Right ventricle myocardium inferior (tissue), 1 donor: ENCODE measurements at places on chromosomes 1 and 21. TPM values are rescaled to one million over a fixed set of nuclear protein-coding genes. Genes with fewer than 3 reads are reported as not detected.

TSEN15 gene
- total RNA-seq = 26.4 TPM

ORC1 gene
- total RNA-seq = 0.46 TPM

GPR61 gene
- not detected for total RNA-seq

DNA sequence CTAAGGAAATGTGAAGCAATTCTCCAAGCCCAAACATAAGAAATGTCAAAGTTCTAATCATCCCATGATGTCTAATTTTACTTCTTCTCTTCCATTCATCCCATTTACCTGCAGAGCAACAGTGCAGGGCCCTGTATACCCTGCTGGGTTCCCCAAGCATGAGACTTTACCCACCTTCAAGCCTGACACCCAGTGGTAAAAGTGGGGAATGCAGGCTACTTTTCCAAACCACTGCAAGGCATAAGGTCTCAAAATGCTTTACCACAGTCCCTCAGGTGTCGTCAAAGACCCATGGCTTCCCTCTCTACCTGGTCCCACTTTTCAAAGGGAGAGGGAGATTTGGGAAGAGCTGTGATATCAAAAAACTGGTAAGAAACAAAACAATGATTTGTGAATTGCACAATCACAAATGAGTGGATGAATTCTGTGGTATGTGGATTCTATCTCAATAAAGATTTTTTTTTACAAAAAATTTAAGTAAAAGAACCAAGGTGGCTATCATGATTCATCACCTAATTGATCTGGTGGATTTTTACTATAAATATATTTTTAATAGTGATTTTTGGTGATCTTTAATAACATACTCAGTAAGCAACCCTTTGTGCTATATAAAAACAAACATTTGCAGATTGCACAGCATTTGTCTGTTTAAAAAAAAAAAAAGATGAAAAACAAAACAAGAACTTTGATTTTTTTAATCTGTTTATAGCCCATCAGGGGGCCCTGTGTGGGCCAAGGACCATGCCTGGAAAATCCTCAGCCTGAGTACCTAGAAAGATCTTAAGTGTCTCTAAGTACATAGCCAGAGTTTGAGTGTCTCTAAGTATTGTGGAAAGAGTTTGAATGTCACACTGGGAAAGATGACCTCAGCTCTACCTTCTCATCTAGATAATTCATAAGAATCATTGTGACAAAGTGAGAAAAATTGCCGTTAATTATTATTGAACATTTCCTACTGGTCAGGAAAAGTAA lies 73.1 kb upstream of the GJB5 start:
- no peak for DNase-seq

DNA sequence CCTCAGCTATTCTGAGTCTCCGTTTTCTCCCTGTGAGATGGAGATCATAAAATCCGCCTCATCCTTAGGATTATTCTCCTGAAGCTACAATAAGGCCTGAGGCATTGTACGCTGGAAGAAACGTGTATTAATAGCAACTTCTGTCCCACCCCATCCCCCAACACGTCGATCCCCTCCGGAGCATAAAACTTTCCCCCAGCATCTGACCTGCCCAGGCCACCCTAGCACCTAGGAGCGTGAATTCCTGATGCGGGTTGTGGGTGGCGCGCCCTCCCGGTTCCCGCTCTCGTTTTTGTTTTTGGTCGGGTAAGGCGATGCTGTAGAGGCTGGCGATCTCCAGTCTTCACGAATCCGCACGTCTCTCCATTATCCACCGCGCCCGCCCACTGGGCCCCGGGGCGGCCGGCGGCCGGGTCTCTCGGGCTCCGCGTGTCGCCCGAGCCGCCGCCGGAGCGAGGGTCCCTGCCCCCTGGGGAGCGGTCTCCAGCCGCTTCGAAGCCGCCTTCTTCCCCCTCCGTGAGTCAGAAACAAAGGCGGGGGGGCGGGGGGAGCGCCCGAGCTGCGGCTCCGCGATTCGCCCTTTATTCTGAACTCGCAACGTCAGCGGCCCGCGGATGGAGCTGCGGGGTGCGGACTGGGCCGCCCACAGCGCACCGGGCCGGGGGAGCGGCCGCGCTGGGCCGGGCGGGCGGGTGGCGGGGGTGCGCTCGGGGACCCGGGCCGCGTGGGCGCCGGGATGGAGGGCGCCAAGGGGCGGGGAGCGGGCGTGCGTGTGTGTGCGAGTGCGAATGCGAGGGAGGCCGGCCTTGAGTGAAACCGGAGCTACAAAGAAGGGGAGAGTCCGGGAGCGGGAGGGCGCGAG lies at the start of gene PLEKHO1:
PLEKHO1 (plus strand) TSS at position 646 of the 862 bp plus-strand sequence. CDS start 342 bp downstream, outside the sequence.
- DNase-seq = peak; percentile 94

DNA sequence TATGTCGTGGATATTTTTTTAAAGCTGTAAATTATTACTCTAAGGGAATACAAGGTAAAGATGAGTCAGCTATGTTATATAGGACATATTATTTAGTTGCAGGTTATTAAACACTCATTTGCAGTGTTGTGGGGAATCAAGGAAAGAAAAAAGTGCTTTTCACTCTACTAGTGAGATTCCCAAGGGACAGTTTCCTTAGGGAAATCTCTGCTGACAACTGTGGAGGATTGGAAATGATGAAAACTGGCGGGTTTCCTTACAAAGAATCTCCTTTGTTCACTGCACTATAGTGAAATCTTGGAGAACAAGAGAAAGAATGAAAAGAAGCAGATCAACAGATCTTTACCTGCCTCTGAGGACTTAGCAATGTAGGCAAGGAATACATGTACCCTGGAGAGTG lies 24.5 kb upstream of the TRIM45 start:
- DNase-seq = no peak

DNA sequence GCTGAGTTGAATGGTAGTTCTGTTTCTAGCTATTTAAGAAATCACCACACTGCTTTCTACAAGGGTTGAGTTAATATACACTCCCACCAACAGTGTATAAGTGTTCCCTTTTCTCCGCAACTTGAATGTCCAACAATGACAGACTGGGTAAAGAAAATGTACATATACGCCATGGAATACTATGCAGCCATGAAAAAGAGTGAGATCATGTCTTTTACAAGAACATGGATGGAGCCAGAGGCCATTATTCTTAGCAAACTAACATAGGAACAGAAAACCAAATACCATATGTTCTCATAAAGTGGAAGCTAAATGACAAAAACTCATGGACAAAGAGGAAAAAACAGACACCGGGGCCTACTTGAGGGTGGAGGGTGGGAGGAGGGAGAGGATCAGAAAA lies 14.8 kb upstream of the TTLL7 start:
- DNase-seq = no peak

DNA sequence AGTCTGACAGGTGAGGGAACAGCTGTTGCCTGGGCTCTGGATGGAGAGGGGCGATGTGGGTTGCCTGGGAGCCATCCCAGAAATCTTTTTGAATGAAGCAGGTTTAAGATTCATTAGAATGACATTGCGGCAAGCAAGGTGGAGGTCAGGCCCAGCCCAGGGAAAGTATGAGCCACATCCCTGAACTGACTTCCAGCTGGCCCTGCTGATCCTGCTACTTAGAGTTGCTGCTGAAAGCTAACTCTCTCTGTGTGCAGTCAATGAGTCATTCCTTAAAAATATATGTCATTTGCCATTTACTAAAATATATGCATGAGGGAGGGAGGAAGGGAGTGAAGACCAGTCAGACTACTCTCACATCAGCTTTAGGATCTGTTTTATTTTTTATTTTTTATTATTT lies 54.3 kb upstream of the RAB3GAP2 start:
- no peak for DNase-seq

GRCh38 chr1:75986478-75986877 lies 54.3 kb upstream of the ASB17 start:
- DNase-seq = no peak

- no peak for DNase-seq
Measured at GRCh38 chr1:93689521-93690223, 8.0 kb upstream of the BCAR3 start.

- DNase-seq = peak; percentile 77
Measured at GRCh38 chr1:31760471-31761470, 3.4 kb downstream of the ADGRB2 start.

DNA sequence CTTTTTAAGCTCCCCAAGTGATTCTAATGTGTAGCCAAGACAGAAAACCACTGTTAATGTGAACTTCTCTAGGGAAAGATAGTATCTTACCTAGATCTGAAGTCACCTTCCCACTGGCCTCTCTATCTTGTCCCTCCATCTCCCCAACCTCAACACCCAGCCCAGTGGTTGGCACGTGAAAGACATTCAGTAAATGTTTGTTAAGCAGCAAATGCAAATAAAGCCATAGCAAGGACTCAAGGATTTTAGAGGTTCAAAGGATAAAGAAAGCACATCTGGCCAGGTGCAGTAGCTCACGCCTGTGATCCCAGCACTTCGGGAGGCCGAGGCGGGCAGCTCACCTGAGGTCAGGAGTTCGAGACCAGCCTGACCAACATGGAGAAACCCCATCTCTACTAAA lies 9.8 kb downstream of the CLCC1 start:
- DNase-seq = no peak

GRCh38 chr1:183021405-183022201 lies 1.6 kb upstream of the LAMC1 start:
- DNase-seq = no peak

- DNase-seq = no peak
Measured at GRCh38 chr1:96772349-96772748, 50.8 kb downstream of the PTBP2 start.

DNA sequence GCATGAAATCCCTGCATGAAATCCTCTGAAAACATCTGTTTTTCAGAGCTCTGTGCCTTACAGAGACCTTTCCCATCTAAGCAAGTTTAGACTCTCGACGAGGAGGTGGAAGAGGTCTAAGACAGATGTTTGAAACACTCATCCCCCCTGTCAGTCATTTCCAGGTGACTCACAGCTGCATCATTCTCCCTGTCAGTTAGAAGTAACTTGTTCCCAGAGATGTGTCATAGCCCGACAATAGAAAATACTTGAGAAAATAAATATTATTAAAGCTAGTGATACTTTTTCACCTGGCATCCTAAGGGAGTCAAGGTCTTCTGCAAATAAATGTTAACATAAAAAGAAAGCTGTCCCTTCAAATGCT lies 41.6 kb upstream of the SEC16B start:
- no peak for DNase-seq

DNA sequence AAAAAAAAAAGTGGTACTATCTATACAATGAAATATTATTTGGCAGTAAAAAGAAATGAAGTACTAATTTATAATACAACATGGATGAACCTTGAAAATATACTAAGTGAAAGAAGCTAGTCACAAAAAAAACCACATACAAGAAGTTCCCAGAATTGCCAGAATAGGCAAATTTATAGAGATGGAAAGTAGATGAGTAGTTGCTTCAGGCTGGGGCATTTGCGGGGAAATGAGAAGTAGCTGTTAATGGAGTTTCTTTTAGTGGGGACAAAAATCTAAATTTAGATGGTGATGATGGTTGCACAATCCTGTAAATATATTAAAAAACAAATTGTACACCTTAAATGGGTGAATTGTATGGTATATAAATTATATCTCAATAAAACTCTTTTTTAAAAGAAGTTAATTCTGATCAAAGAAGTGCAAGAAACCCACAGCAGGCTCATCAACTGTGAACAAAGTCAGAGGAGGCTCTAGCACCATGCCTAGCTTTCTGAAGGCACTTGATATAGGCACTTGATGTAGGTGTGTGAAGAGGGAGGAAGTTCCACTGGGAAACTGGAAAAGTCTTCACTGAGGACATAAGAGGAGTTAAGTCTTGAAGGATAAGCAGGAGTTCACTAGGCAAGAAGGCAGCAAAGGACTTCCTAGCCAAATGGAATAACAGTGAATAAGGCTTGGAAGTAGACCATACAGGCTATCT lies 52.5 kb downstream of the DMAP1 start:
- no peak for DNase-seq

DNA sequence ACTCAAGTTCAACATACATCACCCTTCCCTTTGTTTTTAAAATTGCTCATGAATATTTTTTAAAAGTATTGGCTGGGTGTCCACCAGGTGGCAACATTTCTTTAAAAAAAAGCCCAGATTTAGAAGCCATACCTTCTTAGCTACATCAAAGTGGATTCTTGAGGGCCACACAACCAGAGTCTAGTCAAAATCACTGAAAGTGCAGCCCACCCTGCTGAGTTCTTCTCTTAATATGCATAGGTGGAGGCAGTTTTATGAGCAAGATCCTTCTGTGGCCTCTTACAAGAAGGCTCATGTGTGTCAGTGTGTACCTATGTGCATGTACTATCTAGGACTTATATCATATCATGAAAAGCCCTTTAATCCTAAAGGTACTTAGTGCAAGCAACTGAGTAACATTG lies 16.9 kb upstream of the GNG12 start:
- DNase-seq = no peak

GRCh38 chr1:60705026-60705425 lies 377.3 kb upstream of the NFIA start:
- no peak for DNase-seq

- no peak for DNase-seq
Measured at GRCh38 chr21:14739590-14739989, 193.5 kb upstream of the SAMSN1 start.

- DNase-seq = peak; percentile 89
Measured at GRCh38 chr1:227887697-227888403, 59.9 kb downstream of the WNT9A start.
